NCI-H510A treated with DMSO at 0.1 percent for 48 hours (cell line): ENCODE measurements at places on chromosomes 3 and 15.

GRCh38 chr3:179768080-179768479 is 115.2 kb downstream of the USP13 start:
- DNase-seq, result peak; percentile 60

- no peak for DNase-seq
Observed at GRCh38 chr15:80562846-80563245, 132.3 kb upstream of the ABHD17C start.

DNA sequence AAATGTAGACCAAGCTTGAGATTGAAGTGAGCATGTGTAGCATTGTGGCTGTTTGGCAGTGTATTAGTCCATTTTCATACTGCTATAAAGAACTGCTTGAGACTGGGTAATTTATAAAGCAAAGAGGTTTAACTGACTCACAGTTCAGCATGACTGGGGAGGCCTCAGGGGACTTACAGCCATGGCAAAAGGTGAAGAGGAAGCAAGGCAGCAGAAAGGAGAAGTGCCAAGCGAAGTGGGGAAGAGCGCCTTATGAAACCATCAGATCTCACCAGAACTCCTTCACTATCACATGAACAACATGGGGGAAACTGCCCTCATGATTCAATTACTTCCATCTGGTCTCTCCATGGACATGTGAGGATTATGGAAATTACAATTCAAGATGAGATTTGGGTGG is 8.6 kb upstream of the CERS3 start:
- DNase-seq, result no peak

GRCh38 chr15:96625256-96625655 is 294.8 kb downstream of the NR2F2 start:
- no peak for DNase-seq

- DNase-seq, result no peak
Observed at GRCh38 chr3:125383744-125384143, 8.6 kb upstream of the ZNF148 start.

GRCh38 chr3:190582667-190583066 is 68.8 kb downstream of the IL1RAP start:
- DNase-seq, result no peak

DNA sequence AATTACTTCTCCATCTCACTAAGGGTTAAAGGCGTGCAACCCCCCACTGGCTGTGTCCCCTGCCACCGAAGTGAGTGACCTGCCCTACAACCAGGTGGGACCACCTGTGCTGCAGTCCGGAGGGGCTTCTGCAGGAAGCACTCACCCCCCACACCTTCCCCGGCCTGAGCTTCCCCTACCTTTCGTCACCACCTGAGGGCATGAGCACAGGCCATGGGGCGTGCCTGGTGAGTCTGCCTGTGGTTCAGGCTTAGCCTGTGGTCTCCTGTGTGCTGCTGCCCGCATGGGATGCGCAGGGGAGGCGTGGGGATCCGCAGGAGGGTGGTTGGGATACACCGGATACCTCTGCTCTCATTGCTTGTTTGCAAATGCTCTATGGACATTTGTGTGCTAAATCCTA is 46.0 kb downstream of the KLHL25 start:
- DNase-seq, result no peak

GRCh38 chr3:104137116-104137515 is 1229.6 kb upstream of the ALCAM start:
- no peak for DNase-seq

- no peak for DNase-seq
Observed at GRCh38 chr15:89543389-89543788, 31.9 kb upstream of the TICRR start.

DNA sequence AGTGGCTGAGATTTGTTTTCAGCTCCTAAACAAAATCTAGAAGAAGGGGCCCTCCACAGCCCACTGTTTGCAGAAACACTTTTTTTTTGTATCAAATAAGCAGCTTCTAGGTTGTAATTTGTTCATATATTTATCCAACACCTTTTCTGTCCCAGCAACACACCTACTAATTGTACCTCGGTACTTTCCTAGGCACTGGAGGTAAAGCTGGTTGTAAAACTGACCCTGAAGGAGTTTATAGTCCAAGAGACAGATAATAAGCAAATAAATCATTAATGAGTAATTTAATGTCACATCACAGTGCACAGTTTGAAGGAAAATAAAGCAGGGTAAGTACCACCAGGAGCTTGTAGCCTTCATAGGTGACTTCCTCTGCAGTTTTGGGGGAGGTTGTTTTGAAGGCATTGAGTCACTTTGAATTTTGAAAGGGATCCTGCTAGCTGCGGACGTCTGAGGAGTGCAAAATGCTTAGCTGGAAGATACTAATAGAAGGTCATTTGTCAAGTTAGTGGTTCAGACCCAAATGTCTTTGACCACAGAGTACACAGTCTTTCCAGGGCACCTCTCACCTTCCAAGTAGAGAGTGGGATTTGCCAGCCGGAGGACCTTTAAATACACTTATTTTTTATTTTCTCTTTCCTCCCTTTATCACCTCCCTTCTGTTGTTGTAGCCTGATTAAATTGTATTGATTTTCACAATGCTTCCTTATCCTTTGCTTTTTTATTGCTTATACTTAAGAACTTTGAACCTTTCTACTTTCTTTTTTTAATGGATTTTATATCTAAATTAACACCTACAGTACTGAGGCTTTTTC is 53.8 kb downstream of the CMSS1 start:
- DNase-seq, result no peak

GRCh38 chr3:122265957-122266356 is 59.1 kb upstream of the CSTA start:
- DNase-seq, result no peak

DNA sequence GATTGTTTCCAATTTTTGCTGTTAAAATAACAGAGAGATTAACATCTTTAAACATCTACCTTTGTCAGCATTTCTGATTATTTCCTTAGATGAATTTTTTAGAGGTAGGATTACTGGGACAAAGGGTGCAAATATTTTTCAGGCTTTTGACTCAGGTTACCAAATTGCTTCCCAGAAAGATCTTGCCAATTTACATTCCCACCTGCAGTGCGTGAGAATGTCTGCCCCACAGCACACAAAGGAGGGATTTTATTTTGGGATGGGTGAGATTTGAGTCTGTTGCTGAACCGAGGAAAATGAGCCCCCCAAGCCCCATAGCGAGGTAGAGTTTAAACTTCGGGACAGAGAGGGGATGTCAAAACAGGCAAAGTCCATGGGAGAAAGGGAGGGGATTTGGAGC is 25.9 kb upstream of the RNU6-1 start:
- DNase-seq, result no peak

DNA sequence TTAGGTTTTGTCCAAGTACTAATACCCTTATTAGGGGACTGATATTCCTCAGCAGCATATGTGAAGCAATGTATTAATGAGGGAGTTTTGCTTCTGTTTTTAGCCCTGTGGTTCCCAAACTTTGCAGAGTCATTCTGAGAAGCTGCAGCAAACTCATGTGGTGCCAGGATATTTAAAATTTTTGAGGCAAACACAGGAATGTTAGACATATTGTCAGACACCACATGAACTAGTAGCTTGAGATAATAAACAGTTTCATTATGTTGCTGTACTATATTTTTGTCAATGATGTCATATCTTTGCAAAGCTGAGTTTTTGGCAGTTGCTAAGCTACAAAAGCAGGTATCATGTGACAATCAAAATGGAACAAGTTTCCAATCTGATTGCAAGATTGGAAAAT is 36.6 kb downstream of the ATP6V1A start:
- no peak for DNase-seq

DNA sequence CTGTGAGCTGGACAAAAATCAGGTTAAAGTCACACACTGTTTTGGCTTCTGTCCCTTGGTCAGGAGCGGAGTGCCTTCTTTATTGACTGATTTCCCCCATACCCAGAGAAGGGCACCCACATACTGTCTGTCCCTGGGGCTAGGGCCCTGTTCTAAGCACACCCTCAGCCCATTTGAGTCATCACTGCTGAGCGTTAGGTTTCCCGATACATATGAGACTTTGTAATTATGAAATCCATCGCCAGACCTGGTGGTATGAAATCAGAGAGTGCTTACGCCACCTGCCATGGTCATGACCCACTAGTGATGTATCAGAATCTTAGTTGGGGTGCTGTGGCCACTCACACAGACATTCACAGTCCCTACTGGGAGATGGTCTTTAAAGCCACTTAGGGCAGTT is 96.8 kb downstream of the CHDH start:
- no peak for DNase-seq

- DNase-seq, result no peak
Observed at GRCh38 chr3:85881833-85882393, 923.1 kb downstream of the CADM2 start.
